ENCODE measurements at places on chromosomes 11 and 22. TPM values are rescaled to one million over a fixed set of nuclear protein-coding genes. Genes with fewer than 3 reads are reported as not detected.

DNA sequence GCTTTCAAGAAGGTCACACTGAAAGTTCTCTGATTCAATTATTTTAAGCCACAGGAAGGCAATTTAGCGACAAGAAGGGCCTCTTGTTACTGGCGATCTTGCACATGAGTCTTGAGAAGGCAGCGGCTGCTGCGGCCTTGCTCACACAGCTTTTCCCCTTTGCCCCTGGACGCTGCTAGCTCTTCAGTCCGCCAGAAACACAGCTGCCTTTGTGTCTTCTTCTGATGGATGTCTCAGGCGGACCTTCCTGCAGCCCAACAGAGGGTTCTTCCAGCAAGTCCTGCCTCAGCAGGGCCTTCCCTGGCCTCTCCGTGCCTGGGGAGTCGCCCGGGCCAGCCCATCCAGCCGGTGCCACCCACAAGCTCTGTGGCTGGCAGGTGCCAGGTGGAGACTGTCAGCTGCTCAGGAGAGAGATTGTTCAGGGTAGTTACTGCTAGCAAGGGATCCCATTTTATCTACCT lies 59.4 kb downstream of the PKNOX2 start:
- no peak for DNase-seq

DNA sequence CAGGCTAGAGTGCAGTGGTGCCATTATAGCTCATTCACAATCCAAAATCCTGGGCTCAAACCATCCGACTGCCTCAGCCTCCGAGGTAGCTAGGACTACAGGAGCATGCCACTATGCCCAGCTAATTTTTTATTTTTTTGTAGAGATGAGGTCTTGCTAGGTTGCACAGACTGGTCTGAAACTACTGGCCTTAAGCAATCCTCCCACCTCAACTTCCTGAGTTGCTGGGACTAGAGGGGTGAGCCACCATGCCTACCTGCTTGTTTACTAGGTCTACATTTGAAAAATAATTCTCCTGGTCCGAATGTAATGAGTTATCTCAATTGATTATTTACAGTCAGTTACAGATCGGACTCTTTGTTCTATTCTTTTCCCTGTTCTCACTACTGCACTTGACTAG lies 22.0 kb downstream of the TAF1D start:
- DNase-seq: no peak

DNA sequence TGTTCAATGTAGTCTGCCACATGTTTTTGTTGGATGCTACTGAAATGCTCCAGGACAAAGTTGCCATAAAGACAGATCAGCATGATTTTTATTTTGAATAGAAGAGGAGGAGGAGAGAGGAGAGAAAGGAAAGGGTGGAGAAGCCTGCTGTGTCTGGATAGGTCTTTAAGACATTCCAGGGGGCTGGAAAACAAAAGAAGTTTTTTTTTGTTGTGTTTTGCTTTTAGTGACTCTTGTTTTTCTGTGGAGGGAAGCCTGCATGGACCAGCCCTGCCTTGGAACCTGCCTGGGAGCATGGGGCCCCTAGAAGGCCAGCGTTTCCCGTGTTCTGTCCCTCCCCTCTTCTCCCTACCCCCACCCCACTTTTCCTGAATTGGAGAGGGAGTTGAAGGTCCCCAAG lies 2.3 kb downstream of the TSPAN18 start:
- no peak for DNase-seq

The OR8D2 gene
- not detected for total RNA-seq

The DNAJB7 gene
- total RNA-seq: not detected

DNA sequence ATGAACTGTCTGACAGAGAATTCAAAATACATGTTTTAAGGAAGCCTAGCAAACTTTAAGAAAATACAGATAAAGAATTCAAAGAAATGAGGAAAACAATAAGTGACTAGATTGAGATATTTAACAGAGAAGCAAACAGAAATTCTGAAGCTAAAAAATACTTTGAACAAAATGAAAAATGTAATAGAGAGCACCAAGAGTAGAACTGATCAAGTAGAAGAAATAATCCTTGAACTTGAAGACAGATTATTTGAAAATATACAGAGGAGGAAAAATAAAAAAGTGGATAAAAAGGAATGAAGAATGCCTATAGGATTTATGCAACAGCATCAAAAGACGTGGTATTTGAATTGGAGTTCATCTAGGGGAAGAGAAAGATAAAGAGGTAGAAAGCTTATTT lies 101.9 kb upstream of the OR4B1 start:
- no peak for DNase-seq
